ENCODE measurements at places on chromosomes 2 and 18. TPM values are rescaled to one million over a fixed set of nuclear protein-coding genes. Genes with fewer than 3 reads are reported as not detected.

Gene ILKAP
- total RNA-seq, result 14.5 TPM

Gene BCL2
- total RNA-seq, result 1.3 TPM

Gene DES
- total RNA-seq, result not detected

Gene GCG
- not detected for total RNA-seq

Gene PRPF40A
- 88.6 TPM for total RNA-seq

Gene MLPH
- not detected for total RNA-seq

Gene ALLC
- not detected for total RNA-seq

Gene LCT
- total RNA-seq, result not detected

Gene SKOR2
- total RNA-seq, result not detected

Gene SPP2
- not detected for total RNA-seq

Gene SKA1
- 2.9 TPM for total RNA-seq

Gene ERMN
- not detected for total RNA-seq

Gene TMEM182
- total RNA-seq, result 1.0 TPM

Gene MOCOS
- total RNA-seq, result 0.13 TPM

Gene AMER3
- total RNA-seq, result not detected

Gene SOWAHC
- total RNA-seq, result 6.0 TPM

Gene GCKR
- total RNA-seq, result 0.13 TPM

Gene PRKAG3
- not detected for total RNA-seq

Gene ERBB4
- under 0.01 TPM for total RNA-seq

Gene SCG2
- total RNA-seq, result not detected

Gene INHA
- not detected for total RNA-seq

Gene UGT1A1
- not detected for total RNA-seq

Gene EVX2
- not detected for total RNA-seq

Gene GPR45
- not detected for total RNA-seq

Gene EPC2
- 13.6 TPM for total RNA-seq

Gene ECEL1
- total RNA-seq, result not detected

Gene REG1B
- not detected for total RNA-seq

Gene VIL1
- total RNA-seq, result not detected

Gene NEU2
- not detected for total RNA-seq

Gene IL36RN
- not detected for total RNA-seq

Gene CFLAR
- total RNA-seq, result 86.8 TPM

Gene C2orf78
- total RNA-seq, result not detected

Gene UGT1A4
- not detected for total RNA-seq

Gene MOGAT1
- total RNA-seq, result not detected

Gene STRN
- total RNA-seq, result 19.0 TPM

Gene NCKAP5
- total RNA-seq, result under 0.01 TPM

Gene SEPTIN10
- total RNA-seq, result 107 TPM

Gene TBR1
- under 0.01 TPM for total RNA-seq

Gene BABAM2
- total RNA-seq, result 16.6 TPM

Gene ZNF804A
- total RNA-seq, result not detected

Gene LIMS4
- total RNA-seq, result 20.8 TPM

Gene ANKAR
- total RNA-seq, result 4.6 TPM

Gene RGPD3
- 0.13 TPM for total RNA-seq

Gene SCLY
- total RNA-seq, result 12.1 TPM

All from dermis microvascular lymphatic vessel endothelial cell (primary cell).